ENCODE measurements at places on chromosomes 7 and 10.

- no peak for DNase-seq
These were observed 748 bp upstream of the SH3PXD2A start for GRCh38 chr10:103855852-103856796.

GRCh38 chr10:35792291-35792690 is 150.2 kb upstream of the FZD8 start:
- no peak for DNase-seq

DNA sequence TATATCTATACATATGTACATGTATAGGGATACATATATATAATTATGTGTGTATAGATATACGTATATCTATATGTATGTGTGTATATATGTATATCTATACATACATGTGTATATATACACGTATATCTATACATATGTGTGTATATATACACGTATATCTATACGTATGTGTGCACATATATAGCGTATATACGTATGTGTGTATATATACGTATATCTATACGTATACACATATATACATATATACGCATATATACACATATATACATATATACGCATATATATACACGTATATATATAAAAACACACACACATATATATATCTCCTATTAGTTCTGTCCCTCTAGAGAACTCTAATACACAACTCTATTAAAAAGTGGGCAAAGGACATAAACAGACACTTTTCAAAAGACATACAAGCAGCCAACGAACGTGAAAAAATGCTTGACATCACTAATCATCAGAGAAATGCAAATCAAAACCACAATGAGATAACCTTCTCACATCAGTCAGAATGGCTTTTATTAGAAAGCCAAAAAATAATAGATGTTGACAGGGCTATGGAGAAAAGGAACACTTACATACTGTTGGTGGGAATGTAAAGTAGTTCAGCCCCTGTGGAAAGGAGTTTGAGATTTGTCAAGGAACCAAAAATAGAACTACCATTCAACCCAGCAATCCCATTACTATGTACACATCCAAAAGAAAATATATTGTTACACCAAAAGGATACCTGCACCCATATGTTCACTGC is 22.0 kb upstream of the TMEM120A start:
- no peak for DNase-seq

DNA sequence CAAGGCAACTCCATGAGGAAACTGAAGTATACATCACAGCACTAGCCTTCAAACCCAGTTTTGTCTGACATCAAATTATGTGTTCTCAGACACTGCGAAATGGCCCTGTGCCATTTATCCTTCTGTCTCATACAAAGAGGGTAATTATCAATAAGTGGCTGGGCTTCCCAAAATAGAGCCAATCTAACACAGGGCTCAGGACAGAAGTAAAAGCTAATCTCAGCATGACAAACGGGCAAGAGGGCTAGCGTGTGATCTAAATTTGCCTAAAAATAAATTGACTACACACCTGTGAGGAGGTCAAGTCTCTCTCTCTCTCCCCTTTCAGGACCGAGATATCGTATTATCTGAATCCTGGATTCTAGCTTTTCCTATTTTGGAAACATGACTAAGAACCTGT is 67.2 kb downstream of the DGKB start:
- no peak for DNase-seq

DNA sequence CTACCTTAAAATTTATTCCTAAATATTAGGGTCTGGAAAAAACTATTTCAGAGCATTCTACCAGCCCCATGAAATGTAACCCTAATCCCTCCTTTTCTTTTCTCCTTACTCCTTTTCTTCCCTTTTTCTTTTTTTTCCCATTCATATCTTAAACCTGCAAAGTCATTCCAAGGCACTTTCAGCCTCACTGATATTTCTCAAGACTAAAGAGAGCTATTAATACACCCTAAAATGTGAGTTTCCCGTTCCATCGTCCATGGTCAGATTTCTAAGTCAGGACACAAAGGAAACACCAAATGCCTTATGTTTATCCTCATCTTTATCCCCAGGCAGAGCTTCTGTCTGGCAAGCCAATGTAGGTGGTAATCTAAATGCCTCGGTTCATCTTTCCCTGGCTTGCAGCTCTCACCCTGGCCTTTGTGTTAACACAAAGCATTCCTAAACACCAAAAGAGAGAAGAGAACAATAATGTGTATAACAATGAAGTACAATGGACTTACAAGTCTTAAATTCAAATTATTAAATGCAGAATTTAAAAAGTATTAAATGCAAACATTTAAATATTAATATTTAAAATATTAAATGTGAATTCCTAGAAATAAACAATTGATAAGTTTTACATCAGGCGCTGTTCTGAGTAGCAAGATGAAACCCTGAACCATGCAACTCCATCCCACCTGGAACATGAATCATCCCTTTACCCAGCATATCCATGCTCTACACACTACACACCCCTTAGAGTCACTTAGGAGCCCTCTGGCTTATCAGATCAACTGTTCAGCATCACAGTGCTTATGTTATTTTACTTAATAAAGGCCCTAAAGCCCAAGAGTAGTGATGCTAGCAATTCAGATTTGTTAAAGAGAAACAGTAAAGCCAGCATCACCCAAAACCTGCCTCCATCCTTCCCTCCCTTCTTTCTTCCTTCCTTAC is 26.8 kb downstream of the MICU1 start:
- DNase-seq = no peak

GRCh38 chr10:100194711-100195110 is 8.9 kb upstream of the ERLIN1 start:
- no peak for DNase-seq

DNA sequence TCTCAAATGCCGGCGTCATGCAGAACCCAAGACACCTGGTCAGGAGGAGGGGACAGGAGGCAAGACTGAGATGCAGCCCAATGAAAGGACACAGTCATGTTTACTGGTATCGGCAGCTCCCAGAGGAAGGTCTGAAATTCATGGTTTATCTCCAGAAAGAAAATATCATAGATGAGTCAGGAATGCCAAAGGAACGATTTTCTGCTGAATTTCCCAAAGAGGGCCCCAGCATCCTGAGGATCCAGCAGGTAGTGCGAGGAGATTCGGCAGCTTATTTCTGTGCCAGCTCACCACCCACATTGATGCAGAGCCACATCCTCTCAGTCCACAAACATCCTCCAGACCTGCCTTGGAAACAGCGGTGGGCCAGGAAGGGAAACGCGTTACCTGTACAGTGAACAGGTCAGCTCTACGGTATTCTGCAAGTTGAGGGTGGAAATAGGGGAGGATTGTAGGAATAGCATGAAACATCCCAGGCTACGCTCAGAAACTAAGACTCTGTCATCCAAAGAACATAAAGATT is 133.1 kb upstream of the PRSS1 start:
- DNase-seq = no peak

GRCh38 chr10:132591166-132591971 is 53.8 kb downstream of the INPP5A start:
- no peak for DNase-seq

DNA sequence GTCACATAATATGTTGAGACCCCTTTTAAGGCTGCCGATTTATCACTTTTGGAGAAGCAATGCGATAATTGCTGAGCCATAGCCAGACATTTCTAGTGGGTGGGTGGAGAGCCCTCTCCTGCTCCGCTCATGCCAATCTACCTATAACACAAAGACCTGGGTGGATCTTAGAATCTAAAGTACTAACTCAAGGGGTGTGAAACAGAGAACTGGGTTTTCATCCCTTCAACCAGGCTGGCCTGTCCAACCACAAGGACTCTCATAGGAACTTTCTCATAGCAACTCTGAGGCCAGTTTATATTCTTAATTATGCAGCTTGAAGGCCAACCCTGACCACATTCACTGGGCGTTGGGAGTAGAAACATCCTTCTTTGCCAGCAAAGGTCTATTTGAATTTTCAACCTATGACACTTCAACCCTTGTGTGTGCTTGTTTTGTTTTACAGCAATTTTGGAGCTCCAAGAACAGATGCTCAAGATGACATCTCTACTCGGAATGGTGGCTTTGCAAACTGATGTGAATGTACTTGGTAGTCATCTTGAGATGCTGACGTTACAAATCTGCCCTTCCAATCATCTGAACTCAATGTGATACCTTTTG is 1198.2 kb upstream of the AUTS2 start:
- no peak for DNase-seq

GRCh38 chr7:2510909-2511768 is 8.4 kb upstream of the LFNG start:
- DNase-seq = no peak

GRCh38 chr10:132058111-132058745 is 7.5 kb upstream of the JAKMIP3 start:
- no peak for DNase-seq

- peak; percentile 71 for DNase-seq
These were observed 17.9 kb upstream of the BAIAP2L1 start for GRCh38 chr7:98418636-98419315.

- DNase-seq = no peak
These were observed 135.7 kb downstream of the PKD1L1 start for GRCh38 chr7:47812429-47813136.

DNA sequence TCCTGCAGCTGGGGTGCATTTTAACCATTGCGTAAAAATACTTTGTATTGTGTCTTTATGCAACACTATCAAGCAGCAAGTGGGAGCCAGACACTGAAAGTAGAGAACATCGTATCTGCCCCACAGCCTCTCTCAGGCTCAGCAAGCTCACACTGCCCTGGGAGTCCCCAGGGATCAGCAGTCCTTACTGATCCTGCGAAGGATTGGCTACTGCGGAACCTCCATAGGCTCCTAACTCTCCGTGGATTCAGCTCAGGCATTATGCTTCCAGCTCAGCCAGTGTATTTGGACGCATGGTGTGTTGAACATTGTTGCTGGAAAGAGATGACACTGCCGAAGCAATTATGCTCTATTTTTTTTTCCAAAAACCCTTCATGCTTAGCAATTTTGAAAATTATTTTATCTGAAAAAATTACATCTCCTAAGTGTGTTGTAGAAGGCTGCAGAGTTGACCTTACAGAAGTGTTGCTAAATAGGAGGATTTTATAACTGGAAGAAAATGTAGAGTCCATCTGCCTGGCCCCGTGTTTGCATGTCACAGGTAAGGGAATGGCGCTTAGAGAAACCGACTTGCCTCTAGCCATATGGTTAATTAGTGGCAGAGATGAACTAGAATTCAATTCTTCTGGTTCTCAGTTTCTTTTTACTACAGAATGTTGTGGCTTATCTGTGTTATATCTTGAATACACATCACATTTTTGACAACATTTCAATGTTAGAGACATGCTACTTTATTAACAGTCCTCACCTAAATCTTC is 276.4 kb upstream of the COBL start:
- no peak for DNase-seq

DNA sequence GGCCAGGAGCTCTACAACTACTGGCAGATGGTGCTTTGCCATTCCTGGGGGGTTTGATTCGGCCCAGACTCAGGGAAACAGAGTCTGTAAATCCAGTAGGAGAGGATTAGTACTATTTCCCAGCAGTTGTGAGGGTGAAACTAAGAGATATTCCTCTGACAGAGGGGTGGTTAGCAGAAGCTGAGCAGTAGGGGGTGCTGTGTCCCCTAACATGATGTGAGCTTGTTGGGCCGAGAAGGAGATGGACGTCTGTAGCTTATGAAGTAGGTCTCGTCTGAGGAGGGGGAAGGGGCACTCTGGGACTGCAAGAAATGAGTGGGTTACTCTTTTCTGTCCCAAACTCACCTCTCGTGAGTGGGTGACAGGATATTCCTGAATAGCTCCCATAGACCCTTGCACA is 179.2 kb upstream of the MBL2 start:
- no peak for DNase-seq

DNA sequence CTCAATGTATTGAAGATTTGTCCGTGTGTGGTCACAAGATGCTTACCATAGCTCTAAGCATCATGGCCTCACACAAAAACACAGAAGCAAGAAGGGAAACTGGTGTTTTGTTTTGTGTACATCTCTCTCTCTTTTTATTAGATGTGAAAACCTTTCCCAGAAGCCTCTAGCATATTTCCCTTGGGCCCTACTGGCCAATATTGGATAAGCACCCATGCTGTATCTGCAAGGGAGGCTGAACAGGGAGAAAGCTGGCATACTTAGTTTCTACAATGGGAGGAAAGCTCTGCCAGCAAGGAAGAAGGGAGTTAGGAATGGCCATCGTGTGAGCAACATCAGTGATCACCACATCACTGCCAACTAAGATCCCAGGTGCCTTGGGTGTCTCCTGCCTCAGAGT is 9.6 kb upstream of the NAMPT start:
- DNase-seq = no peak

GRCh38 chr7:104156842-104157277 is 51.0 kb downstream of the ORC5 start:
- DNase-seq = no peak

- no peak for DNase-seq
These were observed 51.7 kb upstream of the LEP start for GRCh38 chr7:128189231-128189930.

DNA sequence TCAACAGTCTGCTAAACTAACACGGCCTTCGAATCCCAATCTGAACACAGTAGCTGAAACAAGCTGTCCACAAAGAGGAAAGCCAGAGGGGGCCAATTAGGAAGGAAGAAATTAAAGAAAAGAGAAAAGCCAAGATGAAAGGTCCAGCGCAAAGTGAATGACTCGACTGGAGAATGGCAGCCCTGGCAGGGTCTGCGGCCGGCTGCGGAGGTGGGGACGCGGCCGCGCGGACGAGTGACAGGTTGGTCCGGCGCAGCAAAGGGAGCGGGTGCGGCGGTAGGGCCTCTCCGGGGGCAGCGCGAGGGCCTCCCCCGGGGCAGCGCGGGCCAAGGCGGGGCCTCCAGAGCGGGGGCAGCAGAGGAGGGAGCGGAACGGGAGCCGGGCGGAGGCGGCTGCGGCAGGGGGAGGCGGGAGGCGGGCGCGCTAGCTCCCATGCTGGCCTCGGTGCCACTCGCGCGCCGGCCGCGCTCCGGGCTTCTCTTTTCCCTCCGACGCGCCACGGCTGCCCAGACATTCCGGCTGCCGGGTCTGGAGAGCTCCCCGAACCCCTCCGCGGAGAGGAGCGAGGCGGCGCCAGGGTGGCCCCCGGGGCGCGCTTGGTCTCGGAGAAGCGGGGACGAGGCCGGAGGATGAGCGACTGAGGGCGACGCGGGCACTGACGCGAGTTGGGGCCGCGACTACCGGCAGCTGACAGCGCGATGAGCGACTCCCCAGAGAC is at the start of gene VWC2:
Gene VWC2, plus strand, starts transcription at position 421 of the 718 bp plus-strand sequence. CDS start 1,798 bp downstream, outside the sequence.
- DNase-seq = no peak

- DNase-seq = no peak
These were observed 64.3 kb downstream of the EEPD1 start for GRCh38 chr7:36217211-36217960.

- no peak for DNase-seq
These were observed 287 bp downstream of the DCLRE1A start for GRCh38 chr10:113853578-113854012.

GRCh38 chr7:154931906-154932305 is 71.0 kb downstream of the PAXIP1 start:
- no peak for DNase-seq
